ENCODE measurements at places on chromosomes 5 and 9. TPM values are rescaled to one million over a fixed set of nuclear protein-coding genes. Genes with fewer than 3 reads are reported as not detected.

PCDHGB4 gene
- total RNA-seq = 26.2 TPM

SLC34A3 gene
- total RNA-seq = not detected

TMC1 gene
- total RNA-seq = 0.39 TPM

SUSD3 gene
- 7.2 TPM for total RNA-seq

FLT4 gene
- total RNA-seq = 0.13 TPM

CTSV gene
- total RNA-seq = 0.26 TPM

ADCY2 gene
- total RNA-seq = 8.8 TPM

DNLZ gene
- total RNA-seq = 4.6 TPM

GABRA1 gene
- total RNA-seq = not detected

LSM11 gene
- 5.5 TPM for total RNA-seq

CCIN gene
- 0.32 TPM for total RNA-seq

All from articular chondrocyte of knee joint (primary cell).